Peyer's patch (tissue), 4 donors: ENCODE measurements at places on chromosomes 11 and 22.
A peak's percentile ranks its signal among the peaks of the same experiment; 100 is the strongest.

- DNase-seq, result no peak
These were observed 4.6 kb downstream of the BID start for GRCh38 chr22:17769716-17770082.

GRCh38 chr11:62543680-62544444 is 2.7 kb downstream of the AHNAK start:
- DNase-seq, result no peak

GRCh38 chr11:10934293-10934860 is 76.5 kb upstream of the ZBED5 start:
- no peak for DNase-seq

- no peak for DNase-seq
These were observed 1.7 kb downstream of the E2F8 start for GRCh38 chr11:19239039-19239438.

DNA sequence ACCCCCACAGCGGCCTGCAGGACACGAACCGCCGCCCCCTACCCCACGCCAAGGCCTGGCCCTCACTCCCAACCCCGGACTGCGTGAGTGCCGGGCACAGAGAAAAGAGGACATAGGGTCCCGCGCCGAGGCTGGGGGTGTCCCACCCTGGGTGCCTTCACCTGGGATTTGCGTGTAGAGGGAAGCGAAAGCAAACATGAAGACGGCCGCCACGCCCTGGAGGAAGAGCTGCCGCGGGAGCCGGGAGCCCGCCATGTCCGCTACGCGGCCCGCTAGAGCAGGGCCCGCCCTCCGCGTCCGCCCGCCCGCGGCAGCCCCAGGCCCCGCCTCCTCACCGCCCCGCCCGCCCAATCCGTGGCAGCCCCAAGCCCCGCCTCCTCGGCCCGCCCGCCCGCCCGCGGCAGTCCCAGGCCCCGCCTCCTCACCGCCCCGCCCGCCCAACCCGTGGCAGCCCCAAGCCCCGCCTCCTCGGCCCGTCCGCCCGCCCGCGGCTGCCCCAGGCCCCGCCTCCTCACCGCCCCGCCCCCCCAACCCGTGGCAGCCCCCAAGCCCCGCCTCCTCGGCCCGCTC is at the start of gene LMF2:
Gene LMF2 (minus strand): TSS at position 282 of the 570 bp plus-strand sequence. CDS start 27 bp downstream, at position 255.
- DNase-seq, result peak; percentile 96

DNA sequence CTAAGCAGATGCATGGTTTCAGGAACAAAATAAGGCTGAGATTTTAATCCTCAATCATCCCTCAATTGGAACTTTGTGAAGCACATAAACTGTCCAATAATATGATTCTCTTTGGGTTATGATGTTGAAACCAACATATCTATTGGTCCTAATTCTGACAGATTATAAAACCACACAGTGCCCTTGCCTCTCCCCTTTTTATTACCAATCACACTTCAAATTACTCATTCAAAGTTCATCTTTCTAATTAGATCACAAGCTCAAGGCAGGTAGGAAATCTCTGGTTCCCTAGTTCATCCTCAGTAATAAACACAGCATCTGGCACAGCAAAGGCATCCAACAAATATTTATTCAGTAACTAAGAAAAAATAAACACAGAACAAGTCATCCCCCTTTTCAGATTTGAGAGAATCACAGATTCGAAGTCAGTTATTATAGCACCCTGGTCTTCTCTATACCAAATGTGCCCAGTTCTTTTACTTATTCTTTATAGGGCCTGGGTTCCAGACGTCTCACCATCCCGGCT is 611.6 kb downstream of the INSC start:
- no peak for DNase-seq
